ENCODE measurements at places on chromosomes 1 and 21.
A peak's percentile ranks its signal among the peaks of the same experiment; 100 is the strongest.

GRCh38 chr1:3313576-3313950 is 140.9 kb upstream of the ARHGEF16 start:
- DNase-seq, result peak; percentile 93

DNA sequence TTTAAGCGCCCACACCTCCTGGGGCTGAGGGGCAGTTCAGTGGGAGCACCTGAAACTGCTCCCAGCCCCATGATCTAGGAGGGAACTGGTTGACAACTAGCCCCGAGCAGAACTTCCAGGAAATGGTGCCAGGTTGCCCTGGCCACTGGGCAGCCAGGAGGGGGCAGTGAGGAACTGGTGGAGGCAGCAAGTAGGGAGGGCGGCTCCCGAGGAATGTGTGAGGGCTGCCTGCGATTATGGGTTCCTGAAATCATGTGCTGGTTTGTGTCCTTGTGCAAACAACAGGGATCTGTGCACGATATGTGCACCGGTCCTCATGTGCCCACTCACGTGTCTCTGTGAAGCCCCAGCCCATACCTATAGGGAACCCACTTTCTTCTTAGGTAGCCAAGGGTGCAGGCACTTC is 9.9 kb downstream of the GPR3 start:
- DNase-seq, result peak; percentile 88

GRCh38 chr1:193190096-193190744 is 3.8 kb upstream of the B3GALT2 start:
- DNase-seq, result no peak

- DNase-seq, result no peak
Observed at GRCh38 chr1:93810316-93810715, 68.7 kb downstream of the DNTTIP2 start.

DNA sequence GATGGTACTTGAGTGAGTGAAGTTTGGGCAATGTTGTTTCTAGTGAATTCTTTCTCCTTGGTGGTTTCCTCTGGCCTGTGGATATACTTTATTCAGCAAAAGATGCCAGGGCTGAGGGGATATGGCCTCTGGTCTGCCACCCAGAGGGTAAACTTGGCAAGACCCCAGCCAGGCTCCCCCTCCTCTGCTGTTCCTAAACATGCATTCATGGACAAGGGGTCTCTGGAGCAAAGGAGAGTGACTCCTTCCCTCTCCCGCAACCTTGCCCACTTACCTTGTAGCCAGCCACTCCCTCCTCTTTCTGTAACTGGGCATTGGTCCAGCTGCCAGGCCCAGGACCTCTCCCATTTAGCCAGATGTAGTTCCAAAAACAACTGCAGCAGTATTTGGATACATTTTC is 43.8 kb downstream of the RUNX3 start:
- no peak for DNase-seq

- DNase-seq, result peak; percentile 64
Observed at GRCh38 chr1:227788271-227789083, 27.0 kb upstream of the PRSS38 start.

DNA sequence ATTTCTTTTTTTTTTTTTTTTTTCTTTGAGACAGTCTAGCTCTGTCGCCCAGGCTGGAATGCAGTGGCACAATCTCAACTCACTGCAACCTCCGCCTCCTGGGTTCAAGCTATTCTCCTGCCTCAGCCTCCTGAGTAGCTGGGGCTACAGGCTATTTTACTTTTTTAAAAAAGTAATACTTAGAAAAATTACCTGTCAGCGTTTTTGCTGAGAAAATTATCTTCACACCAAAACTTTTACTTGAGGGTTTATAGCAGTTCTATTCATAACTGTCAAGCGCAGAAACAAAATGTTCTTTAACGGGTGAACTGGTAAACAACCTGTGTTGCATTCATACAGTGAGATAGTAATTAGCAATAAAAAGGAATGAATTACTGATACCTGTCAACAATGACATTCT is 1.5 kb upstream of the SLC25A24 start:
- DNase-seq, result no peak

DNA sequence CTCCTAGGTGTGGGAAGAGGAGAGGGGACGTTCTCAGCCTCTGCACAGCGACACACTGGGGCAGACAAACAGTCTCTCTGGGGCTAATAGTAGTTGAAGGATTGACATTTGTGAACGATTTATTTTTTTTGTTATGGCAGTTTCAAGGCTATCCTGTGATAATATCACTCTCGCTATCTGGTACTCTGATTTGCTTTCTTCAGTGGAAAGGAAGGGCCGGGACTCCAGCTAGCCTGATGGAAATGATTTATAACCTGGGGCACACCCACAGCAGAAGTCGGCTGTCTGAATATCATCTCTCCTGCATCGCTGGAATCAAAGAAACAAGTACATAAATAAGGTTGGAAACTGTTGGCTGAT is 122.7 kb downstream of the KCNN3 start:
- no peak for DNase-seq

- DNase-seq, result no peak
Observed at GRCh38 chr1:173863224-173864161, 4.3 kb downstream of the GAS5 start.

DNA sequence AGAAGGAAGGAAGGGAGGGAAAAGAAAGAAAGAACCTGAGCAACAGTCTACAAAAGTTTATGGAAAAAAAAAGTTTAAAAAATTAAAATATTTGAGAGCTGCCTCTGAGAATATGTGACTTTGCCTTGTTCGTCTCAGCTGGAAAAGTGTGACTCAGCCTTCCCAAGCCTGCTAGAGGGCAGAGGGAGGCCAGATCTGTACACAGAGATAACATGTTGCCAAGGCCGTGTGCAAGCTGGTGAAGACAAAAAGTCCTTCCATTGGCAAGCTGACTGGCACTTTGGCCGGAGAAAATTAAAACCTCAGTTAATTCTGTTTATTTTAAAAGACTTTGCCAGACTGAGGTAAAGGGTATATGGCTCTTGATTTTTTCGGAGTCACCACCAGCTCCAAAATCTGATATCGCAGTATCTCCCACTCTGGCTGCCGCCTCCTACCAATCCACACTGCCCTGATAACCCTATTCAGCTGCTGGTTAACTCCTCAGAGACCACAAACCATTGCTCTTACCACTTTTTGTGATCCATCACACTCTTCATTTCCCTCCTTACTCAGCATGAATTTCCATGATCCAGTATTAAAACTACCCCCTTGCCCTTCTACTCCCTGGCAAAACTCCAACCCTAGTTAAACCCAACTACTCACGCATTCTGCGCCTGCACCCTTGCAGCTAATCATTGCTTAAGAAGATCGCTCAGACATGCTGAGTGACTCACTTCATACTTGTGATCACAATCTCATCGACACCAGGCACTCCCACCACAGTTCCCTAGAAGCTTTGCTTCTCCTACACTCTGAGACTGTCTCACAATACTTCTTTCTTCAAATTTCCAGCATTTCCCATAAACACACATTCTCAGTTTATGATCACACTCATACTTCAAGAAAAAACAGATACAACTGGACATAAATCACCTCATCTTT is 5.7 kb upstream of the PPP1R15B start:
- DNase-seq, result peak; percentile 76

DNA sequence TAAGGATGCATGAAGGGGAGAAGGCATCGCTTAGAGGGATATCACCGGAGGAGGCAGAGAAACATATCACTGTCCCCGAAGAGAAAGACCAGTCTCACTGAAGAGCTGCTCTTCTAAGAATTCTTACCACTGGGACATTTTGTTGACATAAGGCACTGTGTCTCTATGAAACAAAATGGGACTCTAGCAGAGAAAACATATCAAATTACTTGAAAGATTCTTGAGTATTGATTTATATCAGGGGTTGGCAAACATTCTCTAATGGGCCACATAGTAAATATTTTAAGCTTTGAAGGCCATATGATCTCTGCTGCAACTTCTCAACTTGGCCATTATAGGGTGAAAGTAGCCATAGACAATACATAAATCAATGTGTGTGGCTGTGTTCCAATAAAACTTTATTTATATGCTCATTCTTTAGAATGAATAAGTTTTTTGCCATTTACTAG is 41.0 kb upstream of the GREM2 start:
- DNase-seq, result no peak

DNA sequence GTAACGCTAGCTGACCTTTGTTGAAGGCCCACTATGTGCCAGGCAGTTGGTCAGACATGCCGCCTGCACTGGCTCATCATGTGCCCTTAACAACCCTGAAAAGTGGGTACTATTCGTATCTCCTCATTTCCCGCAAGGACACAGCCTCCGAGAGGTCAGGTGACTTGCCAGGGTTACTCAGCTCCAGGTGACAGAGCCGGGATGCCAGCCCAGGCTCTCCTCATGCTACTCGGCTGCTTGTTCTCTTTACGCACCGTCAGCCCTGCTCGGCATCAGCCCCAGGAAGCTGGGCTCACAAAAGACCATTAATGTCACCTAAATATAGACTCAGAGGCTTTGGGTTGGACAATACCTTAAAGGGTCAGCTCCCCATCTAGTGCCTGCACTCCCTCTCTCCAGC is 29.0 kb downstream of the GRHL3 start:
- no peak for DNase-seq

DNA sequence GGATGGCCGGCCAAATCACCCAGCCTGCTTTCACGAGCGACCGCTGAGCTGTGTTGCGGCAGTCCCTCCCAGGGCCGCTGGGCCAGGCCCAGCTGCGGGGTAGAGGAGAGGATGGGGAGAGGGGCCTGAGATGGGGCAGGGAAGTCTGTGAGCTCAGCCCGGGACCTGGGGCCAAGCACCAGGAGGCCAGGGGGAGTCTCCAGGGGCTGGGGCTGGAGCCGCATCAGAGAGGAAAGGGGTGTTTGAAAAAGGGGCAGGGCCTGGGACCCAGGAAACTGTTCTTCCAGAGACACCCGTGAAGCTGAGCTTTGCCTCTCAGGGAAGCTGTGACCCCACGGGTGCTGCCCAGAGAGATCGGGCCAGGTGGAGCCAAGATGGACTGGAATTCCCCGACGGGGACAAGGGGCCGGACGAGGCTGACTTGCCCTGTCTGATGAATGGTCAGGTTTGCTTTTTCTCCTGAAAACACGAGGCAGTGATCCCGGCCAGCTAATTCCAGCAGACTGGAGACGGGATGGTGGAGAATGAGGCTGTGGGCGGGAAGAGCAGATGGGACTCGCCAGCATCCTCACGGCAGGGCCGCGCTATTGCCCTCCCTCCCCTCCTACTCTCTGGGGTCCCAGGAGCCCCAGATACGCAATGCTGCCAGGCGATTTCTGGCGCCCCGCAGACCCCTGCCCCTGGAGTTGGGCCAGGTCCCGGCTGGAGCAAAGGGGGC is 40.3 kb upstream of the COL18A1 start:
- peak; percentile 76 for DNase-seq

DNA sequence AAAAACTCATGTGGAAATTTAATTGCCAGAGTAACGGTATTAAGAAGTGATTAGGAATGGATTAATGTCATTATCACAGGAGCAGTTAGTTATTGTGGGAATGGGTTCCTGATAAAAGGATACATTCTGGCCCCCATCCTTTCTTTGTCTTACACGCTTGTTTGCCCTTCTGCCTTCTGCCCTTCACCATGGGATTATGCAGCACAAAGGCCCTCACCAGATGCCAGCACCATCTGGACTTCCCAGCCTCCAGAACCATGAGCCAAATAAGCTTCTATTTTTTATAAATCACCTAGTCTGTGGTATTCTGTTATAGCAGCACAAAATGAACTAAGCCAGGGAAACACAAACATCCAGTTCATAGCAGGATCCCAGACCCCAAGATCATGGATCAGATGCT is 33.9 kb upstream of the POU2F1 start:
- no peak for DNase-seq

DNA sequence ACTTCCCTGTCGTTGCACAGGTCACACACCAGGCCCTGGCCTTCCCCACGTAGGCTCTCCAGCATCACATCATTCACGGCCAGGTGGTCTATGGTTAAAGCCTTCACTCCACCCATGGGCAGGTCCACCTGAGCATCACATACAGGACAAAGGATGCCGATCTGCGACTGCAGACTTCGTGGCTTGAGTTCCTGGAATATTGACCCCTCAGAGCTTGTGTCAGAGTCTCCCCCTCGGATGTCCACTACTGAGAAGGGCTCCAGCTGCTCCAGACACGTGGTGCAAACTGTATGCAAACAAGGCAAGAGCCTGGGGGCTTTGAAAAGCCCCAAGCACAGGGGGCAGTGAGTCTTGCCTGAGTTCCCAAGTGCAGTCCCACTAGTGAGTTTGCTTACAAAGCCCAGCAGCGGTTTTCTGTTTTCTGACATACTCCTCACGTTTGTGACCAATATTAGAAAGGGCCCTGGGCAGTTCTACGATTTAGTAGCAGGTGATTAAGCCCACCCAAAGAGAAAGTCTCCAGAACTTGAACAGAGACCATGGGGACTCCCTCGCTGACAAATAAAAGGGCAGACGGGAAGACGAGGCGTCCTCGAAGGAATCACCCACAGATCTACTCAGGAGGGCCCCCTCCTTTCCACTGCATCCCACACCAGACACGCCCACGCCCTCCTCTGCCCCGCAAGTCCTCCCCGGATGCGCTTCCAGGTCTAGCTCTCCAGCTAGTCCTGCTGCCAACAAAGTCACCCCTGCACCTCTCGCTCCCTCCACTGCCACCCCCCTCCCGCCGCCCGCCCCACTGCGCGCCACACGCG is 568 bp downstream of the TRIM45 start:
- no peak for DNase-seq

All from right atrium auricular region (tissue), 2 donors.